Activated CD8-positive, alpha-beta memory T cell treated with anti-CD3 and anti-CD28 coated beads, Interleukin-2, amount 10 ng/mL, durations not matched to agents 7 days and 5 days (primary cell): ENCODE measurements at places on chromosomes 2 and 18. TPM values are rescaled to one million over a fixed set of nuclear protein-coding genes. Genes with fewer than 3 reads are reported as not detected.

Gene IGFBP2
- total RNA-seq: 3.5 TPM

Gene ZNF396
- total RNA-seq: 0.70 TPM

Gene HNRNPLL
- total RNA-seq: 106 TPM

Gene VSNL1
- not detected for total RNA-seq

Gene SPATA3
- 0.44 TPM for total RNA-seq

Gene ANKRD23
- 10.4 TPM for total RNA-seq

Gene SRD5A2
- total RNA-seq: not detected

Gene SKOR2
- total RNA-seq: not detected

Gene RTP5
- total RNA-seq: not detected

Gene CNGA3
- total RNA-seq: not detected

Gene ACMSD
- not detected for total RNA-seq

Gene CHRNA1
- not detected for total RNA-seq

Gene FAM210A
- total RNA-seq: 26.4 TPM

Gene CCDC148
- total RNA-seq: not detected

Gene HTRA2
- 87.2 TPM for total RNA-seq

Gene HOXD4
- not detected for total RNA-seq

Gene YES1
- 12.1 TPM for total RNA-seq

Gene COL4A4
- not detected for total RNA-seq

Gene SFT2D3
- 4.6 TPM for total RNA-seq

Gene NPAS2
- 0.47 TPM for total RNA-seq

Gene IL18R1
- 19.8 TPM for total RNA-seq

Gene LOXHD1
- 0.06 TPM for total RNA-seq

Gene CNPPD1
- 72.0 TPM for total RNA-seq

Gene KLHL14
- total RNA-seq: not detected

Gene GKN2
- total RNA-seq: not detected

Gene MAL
- total RNA-seq: 178 TPM

Gene SPP2
- not detected for total RNA-seq

Gene ARMC9
- 3.2 TPM for total RNA-seq

Gene SLC4A3
- total RNA-seq: not detected

Gene PRR30
- not detected for total RNA-seq

Gene SIX2
- not detected for total RNA-seq

Gene KCNG2
- not detected for total RNA-seq

Gene NTSR2
- total RNA-seq: not detected

Gene SLC9A2
- total RNA-seq: not detected

Gene ZBTB7C
- 0.09 TPM for total RNA-seq

Gene DCAF17
- total RNA-seq: 19.7 TPM
